ENCODE measurements at places on chromosomes 6 and 20.
A peak's percentile ranks its signal among the peaks of the same experiment; 100 is the strongest.

- no peak for DNase-seq
Measured at GRCh38 chr20:40339661-40340449, 349.2 kb downstream of the MAFB start.

- no peak for DNase-seq
Measured at GRCh38 chr6:118903138-118903537, 9.2 kb downstream of the ASF1A start.

- no peak for DNase-seq
Measured at GRCh38 chr6:159505140-159505922, 187.7 kb downstream of the SOD2 start.

DNA sequence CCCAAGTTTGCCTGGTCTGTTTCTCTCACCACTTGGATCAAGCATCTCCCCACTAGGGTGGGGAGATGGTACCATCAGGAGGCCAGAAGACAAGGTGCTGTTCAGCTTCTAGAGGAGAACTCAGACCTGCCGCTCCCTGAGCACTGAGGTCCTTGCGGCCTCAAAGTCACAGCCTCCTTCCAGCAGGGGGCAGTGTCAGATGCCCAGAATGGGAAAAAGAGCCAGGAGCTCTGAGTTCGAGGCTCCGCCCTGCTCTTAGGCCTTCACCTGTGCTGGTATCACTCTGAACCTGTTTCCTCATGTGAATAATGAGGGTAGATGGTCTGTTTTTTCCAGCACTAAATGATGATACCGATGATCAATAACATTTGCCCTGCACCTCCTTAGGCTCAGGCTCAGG lies 68.7 kb downstream of the TOX2 start:
- DNase-seq, result no peak

DNA sequence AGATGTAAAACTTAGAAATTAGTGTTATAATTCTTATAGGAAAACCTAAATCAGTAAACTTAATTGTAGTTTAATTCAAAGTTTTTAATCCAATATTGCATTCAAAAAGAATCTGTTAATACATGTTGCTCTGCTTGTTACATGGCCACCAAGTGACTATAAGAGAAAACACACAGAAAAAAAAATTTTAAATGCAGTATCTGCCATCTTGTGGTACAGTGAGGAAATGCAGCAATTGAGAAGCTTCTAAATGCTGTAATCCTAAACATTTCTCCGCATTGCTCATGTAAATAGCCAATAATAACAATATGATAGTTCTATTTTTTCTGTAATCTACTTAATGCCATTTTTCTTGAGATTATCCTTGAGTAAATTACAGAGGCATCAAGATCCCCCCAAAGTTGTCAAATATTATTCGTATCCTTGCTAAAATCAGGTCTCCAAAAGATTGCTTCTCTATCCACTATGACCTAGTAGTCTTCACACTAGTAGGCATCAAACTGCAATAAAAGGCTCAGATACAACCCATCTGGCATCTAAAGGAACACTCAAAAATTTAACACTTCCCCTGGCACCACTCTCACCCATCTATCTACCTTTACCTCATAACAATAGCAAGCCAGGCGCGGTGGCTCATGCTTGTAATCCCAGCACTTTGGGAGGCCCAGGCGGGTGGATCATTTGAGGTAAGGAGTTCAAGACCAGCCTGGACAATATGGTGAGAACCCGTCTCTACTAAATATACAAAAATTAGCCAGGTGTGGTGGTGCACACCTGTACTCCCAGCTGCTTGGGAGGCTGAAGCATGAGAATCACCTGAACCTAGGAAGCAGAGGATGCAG lies 34.6 kb downstream of the HDAC2 start:
- DNase-seq, result peak; percentile 77

DNA sequence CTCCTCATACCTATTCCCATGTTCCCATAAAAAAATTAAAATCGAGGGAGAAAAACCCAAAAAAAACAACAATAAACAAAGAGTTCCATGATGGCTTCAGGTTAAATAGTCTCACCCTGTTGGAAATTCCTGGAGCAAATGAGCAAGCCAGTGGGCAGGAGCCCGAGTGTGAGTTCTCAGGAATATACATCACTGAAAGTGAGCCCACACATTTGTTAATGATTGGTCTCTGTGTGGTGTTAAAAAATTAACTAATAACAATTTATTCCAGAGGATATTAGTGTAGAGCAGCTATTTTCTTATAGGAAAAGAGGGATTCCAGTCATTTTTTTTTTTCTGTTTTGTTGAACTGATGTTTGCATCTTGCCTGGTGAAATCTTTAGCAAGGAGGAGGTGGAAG lies 12.9 kb downstream of the PHACTR3 start:
- no peak for DNase-seq

GRCh38 chr6:163404825-163405265 lies 9.7 kb upstream of the QKI start:
- DNase-seq, result no peak

- DNase-seq, result peak; percentile 3
Measured at GRCh38 chr6:21164768-21165326, 428.7 kb upstream of the SOX4 start.

- DNase-seq, result no peak
Measured at GRCh38 chr6:37280162-37280887, 22.4 kb upstream of the TMEM217 start.

- no peak for DNase-seq
Measured at GRCh38 chr6:87716928-87717614, 15.0 kb upstream of the AKIRIN2 start.

- DNase-seq, result peak; percentile 37
Measured at GRCh38 chr20:54122189-54122588, 51.6 kb downstream of the CYP24A1 start.

DNA sequence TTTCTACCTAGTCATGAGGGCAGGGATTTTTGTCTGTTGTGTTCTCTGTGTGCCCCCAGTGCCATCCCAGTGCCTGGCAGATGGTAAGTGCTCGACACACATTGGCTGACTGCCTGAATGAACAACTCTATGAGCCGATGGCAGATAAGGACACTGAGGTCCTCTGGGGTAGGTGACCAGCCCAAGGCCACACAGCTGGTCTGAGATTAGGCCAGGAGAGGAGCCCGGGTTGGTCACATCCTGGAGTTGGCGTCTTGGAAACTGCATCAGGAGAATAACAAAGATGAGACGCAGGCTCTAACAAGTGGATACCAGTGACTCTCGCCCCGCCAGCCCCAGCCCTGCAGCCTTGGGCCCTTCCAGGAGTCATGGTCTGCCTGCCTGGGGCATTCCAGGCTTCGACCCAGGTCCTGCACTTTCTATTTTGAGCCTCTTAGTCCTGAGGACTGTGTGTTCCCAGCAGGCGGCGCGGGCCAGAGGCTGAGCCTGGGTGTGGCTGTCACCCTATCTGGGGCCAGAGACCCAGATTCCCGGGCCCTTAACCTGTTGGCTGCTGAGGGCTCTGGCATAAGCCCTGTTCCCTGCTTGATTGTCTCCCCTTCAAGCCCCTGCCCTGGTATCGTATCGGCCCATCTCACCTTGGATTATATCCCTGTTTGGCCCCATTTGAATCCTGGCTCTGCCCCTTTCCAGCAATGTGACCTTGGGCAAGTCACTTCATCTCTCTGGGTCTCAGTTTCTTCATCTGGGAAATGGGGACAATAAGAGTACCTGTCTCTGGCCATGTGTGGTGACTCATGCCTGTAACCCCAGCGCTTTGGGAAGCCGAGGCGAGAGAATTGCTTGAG lies 88.3 kb downstream of the CEBPB start:
- DNase-seq, result no peak

DNA sequence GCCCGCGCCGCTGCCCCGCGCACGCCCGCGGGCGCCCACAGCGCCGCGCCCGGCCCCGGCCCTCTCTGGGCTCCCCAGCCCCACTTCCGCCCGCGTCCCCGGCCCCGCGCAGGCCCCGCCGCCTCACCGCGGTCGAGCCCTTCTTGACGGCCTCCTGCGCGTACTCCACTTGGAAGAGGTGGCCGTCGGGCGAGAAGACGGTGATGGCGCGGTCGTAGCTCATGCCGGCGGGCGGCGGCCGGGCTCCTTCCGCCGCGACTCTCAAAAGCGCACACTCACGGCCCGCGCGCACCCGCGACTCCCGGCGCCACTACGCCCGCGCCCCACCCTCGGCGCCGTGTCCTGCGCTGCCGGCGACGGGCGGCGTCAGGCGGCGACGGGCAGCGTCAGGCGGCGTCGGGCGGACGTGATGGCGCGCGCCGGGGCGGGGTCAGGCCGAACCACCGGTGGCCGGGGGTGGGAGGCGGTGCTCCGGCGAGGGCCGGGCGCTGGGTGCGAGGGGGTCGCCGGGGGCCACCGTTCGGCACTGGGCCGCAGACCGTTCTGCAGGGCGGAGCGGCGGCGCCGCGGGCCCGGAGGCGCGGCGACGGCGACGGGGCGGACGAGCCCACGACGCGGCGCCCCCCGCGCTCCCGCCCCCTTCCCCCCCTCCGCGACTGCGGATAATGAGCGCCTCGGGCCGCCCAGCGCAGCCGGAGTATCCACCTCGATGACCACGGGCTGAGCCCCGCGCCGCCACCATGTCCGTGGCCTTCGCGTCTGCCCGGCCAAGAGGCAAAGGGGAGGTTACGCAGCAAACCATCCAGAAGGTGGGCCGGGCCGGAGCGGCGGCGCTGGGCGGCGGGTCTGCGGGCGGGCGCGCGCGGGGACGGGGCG lies at the start of the genes PSMA7 and SS18L1:
Gene PSMA7 (minus strand): TSS at position 314 of the 876 bp plus-strand sequence. CDS start 91 bp downstream, at position 223.
Gene SS18L1 (plus strand): TSS at position 689 of the 876 bp plus-strand sequence. CDS start 52 bp downstream, at position 741.
- DNase-seq, result peak; percentile 92

DNA sequence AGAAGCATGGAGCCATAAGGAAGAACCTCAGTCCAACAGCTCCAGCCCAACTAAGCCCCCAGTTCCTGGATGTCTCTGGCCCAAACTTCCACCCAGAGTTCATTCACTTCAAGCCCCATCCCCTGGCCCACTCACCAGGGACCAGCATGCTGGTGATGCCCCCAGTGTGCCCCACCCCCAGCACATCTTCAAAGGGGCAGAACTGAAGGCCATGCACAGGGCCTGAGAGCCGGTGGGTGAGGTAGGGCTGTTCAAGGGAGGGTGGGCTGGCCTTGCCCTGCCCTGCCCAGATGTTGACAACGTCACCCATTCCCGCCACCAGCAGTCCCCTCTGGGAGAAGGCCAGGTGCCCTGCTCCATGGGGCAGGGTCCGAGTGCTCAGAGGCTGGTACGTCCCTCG lies 3.6 kb downstream of the B3GALT4 start:
- no peak for DNase-seq

DNA sequence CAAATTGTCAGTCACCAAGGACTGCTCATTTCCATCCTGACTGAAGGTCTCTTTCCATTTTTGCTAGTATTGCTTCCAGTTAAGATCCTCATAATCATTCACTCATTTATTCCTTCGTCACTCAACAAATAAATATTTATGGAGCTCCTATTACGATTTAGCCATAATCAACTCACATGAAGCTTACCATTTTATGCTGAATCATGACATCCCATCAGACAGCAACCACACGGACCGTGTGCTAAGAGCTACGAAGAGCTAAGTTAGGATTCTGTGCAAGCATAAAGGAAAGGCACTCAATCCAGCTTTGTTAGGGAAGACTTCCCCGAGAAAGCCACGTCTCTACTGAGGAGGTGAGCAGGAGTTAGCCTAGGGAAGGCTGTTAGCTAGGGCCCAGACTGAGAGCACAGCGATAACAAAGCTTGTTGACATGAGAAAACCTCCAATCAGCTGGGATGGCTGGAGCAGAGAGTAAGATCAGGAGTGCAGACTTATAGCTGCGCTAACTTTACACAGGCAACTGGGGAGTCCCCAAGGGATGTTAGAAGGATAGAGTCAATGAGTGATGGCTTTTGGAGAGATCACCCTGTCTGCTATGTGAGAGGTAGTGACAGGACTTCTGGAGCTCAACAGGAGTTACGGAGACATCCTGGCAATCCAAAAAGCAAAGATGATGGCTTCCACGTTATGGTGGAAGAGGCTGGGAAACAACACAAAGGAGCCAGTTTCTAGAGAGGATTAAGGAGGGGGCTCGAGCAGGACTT lies 2.6 kb upstream of the GID8 start:
- DNase-seq, result no peak

DNA sequence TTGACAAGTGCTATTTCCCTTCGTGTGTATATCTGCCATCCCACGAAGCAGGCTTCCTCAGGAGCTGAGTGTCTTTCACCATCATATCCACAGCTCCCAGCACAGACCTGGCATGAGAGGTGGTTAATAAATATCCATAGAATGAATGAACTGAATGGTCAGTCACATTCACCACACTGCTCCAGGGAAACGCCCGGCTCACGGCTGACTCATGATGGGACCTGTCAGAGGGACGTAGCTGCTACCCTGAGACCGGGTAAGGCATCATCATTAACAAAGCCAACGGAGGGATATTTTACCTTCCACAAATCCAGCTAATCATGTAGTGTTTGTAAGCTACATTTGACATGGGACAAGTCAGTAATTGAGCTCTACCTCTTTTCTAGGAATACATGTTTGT lies 12.5 kb downstream of the AGPAT4 start:
- DNase-seq, result no peak

DNA sequence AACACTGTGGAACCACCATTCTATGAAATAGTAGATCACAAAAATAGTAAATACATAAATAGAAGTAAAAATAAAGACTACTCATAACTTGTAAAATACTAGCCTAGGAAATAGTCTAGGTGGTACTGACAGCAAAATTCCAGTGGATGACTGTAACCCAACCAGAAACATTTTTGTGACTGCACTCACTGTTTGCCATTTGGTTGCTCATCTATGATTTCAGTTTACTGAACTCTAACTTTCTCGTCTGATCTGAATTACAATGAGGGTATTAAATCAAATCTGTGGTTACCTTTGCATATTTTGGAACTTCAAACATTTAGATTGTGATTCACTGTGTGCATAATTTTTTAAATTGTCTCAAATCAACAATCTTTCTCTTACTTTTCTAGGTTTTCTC lies 151.1 kb downstream of the KHDC1L start:
- DNase-seq, result peak; percentile 36

DNA sequence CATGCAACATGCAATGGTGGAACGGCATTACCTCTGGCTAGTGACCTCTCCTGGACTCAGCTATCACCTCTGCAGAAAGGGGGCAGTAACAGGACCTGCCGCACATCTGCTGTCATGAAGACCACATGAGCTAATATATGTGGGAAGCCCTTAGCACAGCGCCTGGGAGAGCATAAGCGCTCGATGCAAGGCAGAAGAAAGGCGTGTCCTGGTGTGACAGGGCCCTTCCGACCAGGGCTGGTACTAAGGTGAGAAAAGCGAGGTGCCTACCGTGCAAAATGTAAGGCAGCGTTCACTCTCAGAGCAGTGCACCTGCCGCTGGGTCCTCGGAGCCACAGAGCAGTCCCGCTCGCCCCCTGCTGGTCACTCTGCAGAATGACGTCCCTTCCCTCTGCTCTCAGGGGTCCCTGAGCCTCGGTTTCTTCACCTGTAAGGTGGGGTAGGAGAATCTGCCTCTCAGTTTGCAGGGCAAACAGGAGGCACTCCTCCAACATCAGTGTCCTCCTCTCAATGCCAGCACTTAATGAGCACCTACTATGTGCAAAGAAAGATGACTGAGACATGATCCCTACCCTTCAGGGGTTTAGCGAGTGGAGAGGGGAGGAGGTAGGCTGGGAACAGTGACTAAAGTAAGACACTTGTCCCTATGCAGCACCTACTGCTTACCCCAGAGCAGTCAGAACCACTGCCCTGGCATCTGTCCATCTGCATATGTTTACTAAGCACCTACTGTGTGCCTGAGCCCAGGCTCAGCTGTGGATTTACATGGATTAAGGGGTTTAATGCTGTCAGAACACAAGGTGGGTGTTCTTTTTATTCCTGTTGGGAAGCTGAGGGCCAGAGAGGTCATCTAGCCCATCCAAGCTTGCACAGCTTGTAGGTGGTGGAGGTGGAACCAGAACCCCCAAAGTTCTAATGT lies 41.1 kb upstream of the PTGIS start:
- DNase-seq, result peak; percentile 32
